ENCODE measurements at places on chromosomes 2 and 18.

- DNase-seq, result no peak
Measured at GRCh38 chr2:146950361-146950760, 894.5 kb upstream of the ACVR2A start.

GRCh38 chr2:162731917-162732804, 106.4 kb downstream of the KCNH7 start:
- DNase-seq, result no peak

- DNase-seq, result no peak
Measured at GRCh38 chr2:209642146-209642820, 129.3 kb upstream of the UNC80 start.

DNA sequence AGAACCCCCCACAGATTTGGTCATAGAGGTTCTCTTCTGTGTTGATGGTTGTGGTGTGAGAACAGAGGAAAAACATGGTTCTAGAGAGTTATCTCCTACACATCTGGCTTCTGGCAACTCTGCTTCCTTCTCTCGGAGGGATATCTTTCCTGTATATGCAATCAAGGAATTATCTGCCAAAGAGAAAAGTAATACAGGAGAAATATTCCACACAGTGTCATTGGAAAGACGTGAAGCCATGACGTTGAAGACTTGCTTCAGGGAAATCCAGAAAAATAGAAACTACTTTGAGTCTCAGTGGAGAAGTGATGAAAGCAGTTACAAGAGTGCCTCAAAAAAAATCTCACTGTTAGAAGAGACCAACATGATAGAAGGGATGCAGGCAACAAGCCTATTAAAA, 78.5 kb downstream of the RAB31 start:
- no peak for DNase-seq

- no peak for DNase-seq
Measured at GRCh38 chr2:197934934-197935289, 130.5 kb downstream of the PLCL1 start.

- no peak for DNase-seq
Measured at GRCh38 chr2:227865291-227865690, 6.1 kb upstream of the DAW1 start.

All from mesenchymal stem cell (in vitro differentiated cells and primary cell).